ENCODE measurements at places on chromosomes 2 and 18.

DNA sequence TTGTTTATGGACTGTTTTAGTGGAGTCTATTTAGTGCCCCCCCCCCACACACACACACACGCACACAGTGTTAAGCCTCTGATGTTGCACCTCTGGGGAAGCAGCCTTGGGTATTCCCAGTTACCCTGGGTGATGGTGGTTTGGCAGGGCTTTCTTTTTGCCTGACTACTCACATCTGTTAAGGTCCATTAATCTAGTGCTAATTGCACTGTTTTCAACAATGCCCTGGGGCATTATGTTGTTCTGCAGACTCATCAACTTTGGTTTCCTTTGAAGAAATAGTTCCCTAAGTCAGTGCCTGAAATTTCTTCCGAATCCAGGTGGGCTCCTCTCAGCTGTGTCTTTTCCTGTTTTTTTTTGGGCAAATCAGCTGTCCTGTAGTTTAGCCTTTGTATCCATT lies 34.7 kb downstream of the SPOPL start:
- no peak for DNase-seq

DNA sequence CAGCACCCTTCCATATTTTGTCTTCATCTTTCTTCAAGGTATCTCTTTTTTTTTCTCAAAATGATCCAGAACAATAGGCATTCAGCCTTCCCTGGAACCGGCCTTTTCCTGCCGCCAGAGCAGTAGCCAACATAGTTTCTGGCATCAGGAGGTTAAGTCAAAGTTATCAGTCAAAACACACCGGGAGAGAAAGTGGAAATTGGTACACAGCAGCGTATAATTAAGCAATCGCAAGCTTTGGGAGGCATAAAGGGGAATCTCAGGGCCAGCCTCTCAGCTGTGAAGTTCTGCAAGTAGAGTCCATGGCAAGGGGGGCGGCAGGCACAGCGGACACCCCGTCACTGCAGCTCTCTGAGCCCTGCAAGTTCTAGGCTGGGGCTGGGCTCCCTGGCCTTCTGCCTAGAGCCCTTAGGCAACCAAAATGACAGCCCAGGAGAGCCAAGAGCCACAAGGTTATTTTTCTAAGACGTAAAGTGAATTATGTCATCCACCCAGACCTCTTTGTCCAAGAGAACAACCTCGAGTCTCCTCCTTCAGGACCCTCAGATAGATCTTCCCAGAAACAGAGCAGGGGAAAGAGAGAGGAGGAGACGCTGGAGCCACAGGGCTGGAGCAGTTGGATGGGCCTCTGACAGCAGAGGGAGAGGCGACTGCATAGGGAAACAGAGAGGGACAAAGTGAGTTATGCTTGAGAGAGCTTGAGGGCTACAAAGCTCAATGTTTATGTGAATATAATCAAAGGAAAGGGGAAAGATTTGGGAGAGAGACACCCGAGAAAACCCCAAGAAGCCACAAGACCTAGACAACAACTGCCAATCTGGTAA lies 114.7 kb downstream of the BCL2L11 start:
- no peak for DNase-seq

- no peak for DNase-seq
Observed at GRCh38 chr2:7020059-7020458, 102.8 kb downstream of the RNF144A start.

GRCh38 chr2:17515652-17516051 lies 2.6 kb downstream of the RAD51AP2 start:
- no peak for DNase-seq

DNA sequence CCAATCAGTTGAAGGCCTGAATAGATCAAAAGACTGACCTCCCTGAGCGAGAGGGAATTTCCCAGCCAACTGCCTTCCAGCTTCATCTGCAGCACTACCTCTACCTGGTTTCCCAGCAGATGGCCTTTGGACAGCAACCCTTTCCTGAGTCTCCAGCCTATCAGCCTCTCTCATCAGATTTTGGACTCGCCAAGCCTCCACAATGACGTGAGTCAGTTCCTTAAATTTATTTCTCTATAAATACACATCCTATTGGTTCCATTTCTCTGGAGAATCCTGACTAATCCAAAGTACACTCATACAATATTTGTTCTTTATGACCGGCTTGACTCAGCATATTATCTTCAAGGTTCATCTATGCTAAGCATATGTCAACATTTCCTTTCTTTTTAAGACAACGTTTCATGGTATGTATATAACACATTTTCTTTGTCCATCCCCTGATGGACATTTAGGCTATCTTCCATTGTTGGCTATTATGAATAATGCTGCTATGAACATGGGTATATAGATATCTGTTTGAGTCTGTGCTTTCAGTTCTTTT lies 294.6 kb downstream of the LRATD1 start:
- no peak for DNase-seq

- DNase-seq, result no peak
Observed at GRCh38 chr2:211435331-211435730, 878.9 kb downstream of the CPS1 start.

GRCh38 chr2:23034996-23035395 lies 350.0 kb upstream of the KLHL29 start:
- DNase-seq, result no peak

- DNase-seq, result no peak
Observed at GRCh38 chr2:237315170-237315828, 98.7 kb downstream of the COL6A3 start.

- no peak for DNase-seq
Observed at GRCh38 chr2:43083710-43084698, 142.4 kb downstream of the ZFP36L2 start.

DNA sequence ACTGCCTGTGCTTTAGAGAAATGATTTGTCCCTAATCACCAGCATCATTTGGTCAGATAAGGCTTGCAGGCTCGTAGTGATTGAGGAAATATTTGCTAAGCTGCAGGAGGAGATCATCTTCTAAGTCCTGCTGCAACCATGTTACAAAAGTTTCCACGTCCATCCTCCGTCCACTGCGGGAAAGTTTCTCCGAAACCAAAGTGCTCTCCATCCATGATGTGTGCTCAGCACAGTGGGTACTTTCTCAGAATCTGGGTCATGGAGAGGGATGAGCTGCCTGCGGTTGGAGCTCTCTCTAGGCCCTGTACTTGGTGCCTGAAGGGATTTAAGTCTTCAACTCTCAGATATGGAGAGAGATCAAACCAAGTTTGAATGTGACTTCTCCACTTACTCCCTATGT lies 39.3 kb downstream of the IL1RL2 start:
- DNase-seq, result no peak

GRCh38 chr2:8774371-8774770 lies 63.0 kb downstream of the KIDINS220 start:
- no peak for DNase-seq

- no peak for DNase-seq
Observed at GRCh38 chr2:151459358-151459757, 49.7 kb downstream of the RIF1 start.

- no peak for DNase-seq
Observed at GRCh38 chr2:237888389-237888788, 29.0 kb downstream of the RAMP1 start.

GRCh38 chr2:131027566-131028528 lies 65.4 kb downstream of the FAM168B start:
- DNase-seq, result no peak

- no peak for DNase-seq
Observed at GRCh38 chr18:70036771-70037347, 89.2 kb upstream of the CD226 start.

DNA sequence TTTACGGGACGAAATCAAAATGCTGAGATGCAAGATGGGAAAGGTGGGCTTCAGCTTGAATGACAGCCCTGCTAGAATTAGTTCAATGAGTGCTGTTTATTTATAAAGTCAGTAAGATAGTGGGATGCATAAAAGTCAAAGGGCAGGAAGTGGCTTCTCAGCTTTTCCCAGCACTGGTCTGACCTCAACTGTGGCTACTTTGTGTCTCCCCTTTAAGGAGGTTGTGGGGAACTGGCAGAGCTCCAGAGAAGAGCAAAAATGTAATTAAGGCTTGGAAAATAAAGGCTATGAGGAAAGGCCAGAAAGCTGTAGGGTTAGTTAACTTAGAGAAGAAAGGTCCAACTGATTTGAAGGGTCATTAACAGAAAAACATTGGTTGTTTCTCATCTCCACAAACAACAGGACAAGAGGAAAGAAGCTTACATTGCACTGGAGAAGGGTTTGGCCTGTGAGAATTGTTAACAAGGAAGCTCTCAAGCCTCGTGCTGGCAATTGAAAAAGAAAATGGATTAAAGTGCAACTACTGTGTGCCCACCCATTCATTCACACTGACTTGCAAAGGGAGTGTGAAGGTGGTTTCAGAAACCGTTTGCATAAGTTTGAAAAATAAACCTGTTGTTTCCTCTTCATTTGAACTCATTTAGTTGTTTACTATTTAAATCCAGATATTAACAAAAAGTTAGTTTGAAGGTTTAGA lies 68.8 kb upstream of the CD28 start:
- DNase-seq, result no peak

DNA sequence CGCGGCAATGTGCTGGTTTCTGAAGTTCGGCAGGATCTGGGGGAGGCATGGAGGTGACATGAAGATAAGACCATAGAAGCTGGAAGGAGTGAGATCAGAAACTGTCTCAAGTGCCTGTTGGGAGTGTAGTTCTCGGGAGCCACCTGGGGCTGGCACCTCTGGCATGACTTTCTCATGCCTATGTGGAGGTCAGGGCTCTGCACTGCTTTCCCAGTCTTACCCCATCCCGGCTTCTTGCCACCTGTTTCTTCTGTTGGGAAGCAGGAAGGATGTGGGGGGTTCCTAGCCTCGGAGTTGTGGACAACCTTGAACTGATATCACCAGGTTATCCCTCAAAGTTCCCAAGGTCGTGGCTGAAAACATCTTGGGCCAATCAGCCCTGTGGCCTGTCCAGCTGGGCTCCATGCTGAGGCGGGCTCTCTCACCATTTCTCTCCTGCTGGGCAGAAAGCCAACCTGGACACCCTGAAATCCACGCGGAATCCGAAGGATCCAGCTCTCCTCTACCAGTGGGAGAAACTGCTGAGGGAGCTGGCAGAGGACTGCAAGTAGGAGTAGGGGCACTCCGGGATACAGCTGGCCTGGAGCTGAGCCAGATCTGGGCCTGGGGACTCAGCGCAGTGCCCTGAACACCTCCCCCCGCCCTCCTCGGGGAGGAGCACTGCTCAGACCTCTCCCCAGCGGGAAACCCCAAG lies 42.5 kb downstream of the FER1L5 start:
- no peak for DNase-seq

DNA sequence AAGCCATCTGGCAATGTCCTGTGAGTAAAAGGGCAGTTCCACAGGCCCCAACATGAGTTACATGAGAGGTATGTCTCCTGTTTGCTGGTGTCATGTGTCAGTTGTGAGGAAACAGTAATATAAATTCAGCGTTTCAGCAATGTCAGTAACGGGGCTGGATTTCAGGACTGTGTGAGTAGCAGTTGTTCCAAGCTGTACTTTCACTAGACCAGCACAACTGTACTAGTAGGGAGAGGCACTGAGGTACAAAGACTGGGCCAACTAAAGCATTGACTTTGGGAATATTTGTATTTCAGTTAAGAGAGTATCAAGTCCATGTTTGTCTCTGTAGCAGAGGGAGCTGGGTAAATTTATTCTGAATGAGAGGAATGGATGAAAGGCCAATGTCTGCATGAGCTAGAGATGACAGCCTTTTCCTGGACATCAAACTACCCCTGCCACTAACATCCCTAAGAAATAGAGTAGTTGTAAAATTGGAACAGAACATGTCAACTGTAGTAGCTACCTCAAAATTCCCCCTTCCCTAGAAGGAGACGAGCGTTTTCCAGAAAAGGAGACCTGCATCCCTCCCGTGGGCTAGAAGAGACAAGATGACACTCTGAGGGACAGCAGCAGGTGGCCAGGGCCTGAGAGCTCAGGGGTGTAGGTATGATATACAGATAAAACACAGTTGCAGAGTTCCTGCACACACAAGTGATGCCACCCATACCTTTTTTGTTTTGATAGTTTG lies 24.4 kb downstream of the EIF4E2 start:
- no peak for DNase-seq

- DNase-seq, result peak; percentile 0
Observed at GRCh38 chr18:34153711-34154110, 71.0 kb downstream of the NOL4 start.

GRCh38 chr2:150491943-150492342 lies 4.5 kb upstream of the RND3 start:
- DNase-seq, result no peak

GRCh38 chr2:96251721-96252292 lies 14.0 kb downstream of the TMEM127 start:
- DNase-seq, result peak; percentile 48

DNA sequence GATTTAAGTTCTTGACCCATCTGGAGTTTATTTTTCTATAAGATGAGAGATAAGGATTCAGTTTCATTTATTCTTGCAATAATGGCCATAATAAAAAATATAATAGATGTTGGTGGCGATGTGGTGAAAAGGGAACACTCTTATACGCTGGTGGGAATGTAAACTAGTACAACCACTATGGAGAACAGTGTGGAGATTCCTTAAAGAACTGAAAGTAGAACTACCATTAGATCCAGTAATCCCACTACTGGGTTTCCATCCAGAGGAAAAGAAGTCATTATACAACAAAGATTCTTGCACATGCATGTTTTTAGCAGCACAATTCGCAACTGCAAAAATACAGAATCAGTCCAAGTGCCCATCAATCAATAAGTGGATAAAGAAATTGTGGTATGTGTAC lies 1040.5 kb upstream of the GYPC start:
- DNase-seq, result no peak

DNA sequence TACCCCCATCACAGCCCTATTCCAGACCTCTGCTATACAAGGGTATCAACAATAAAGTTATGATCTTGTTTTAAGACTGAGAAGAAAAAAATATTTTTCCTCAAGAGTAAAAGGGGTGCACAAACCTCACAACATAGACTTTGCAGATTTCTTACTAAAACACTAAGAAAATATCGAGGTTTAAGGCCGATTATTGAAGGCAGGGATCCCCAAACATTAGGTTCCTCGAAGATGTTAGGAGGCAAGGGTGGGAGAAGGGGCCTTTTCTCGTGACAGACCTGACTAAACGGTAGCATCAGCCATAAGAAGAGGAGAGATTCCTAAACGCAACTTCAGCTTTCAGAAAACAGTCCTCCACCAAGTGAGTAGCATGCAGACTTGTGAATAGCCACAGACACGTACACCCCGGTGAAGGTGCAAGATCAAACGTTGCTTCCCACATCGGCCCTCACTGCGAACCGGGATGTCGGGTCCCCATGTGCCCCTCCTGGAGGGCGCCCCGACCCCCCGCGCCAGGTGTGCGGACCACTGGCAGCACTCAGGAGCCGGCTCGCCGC lies 678 bp downstream of the PIAS2 start:
- DNase-seq, result peak; percentile 21

DNA sequence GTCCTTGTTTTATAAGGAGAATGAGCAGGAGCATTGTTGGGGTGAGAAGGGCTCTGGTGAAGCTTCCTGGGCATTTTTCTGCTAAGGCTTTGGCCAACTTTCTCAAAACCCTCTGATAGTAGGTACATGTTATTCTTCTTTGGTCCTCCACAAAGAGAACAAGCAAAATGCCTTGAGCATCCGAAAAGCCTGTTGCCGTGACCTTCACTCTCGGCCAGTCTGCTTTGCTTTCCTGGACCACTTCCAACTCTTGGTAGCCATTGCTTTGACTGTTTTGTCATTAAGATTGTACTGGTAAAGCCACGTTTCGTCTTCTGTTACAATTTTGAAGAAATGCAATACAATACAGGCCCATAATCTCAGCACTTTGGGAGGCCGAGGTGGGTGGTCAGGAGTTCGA lies 27.4 kb upstream of the ALLC start:
- no peak for DNase-seq

GRCh38 chr18:59660786-59661743 lies 36.2 kb downstream of the CCBE1 start:
- DNase-seq, result no peak
